CD4-positive, alpha-beta T cell (primary cell): ENCODE measurements at places on chromosomes 6 and 20.

GRCh38 chr6:54618572-54618971 is 228.0 kb upstream of the FAM83B start:
- H3K36me3 ChIP-seq, result no peaks in the 10 kb centered on the region
- no peaks in the 10 kb centered on the region for H3K4me1 ChIP-seq
- H3K4me3 ChIP-seq, result no peak overlapping the region
- no peak for DNase-seq
- H3K27ac ChIP-seq, result no peak overlapping the region

DNA sequence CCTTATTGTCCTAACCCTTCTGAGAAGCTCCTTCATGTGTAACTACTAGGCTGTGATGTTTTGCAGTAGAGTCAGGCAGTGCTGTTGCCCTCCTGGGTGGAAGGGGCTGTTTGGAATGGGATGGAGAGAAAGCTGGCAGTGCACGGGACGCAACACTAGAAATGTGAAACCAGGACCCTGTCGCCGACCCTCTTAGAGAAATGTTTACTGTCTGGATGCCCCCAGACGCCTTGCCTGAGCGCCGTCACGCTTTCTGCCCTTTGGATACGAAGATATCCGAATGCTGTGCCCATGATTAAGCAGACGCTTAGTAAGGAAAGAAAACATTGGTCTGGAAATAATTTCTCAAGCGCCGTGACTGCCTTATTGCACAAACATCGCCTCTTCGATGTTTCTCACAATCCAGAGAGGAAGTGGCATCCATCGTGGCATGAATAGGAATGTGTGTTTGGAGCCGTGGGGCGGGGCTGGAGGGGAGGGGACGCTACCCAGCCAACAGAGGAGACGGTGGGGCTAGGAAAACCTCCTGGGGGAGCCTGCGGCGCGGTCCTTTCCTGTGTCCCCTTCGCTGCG is 661 bp upstream of the PPP1R14C start:
- H3K4me3 ChIP-seq, result peak overlapping the region; percentile 16
- H3K36me3 ChIP-seq, result no peaks in the 10 kb centered on the region
- no peak overlapping the region for H3K27ac ChIP-seq
- no peak for DNase-seq
- H3K4me1 ChIP-seq, result peaks cover 16% of the 10 kb centered on the region

GRCh38 chr20:37362821-37363220 is 16.9 kb downstream of the SRC start:
- H3K4me1 ChIP-seq, result no peaks in the 10 kb centered on the region
- no peak overlapping the region for H3K4me3 ChIP-seq
- no peaks in the 10 kb centered on the region for H3K27me3 ChIP-seq
- DNase-seq, result no peak
- no peak overlapping the region for H3K27ac ChIP-seq

DNA sequence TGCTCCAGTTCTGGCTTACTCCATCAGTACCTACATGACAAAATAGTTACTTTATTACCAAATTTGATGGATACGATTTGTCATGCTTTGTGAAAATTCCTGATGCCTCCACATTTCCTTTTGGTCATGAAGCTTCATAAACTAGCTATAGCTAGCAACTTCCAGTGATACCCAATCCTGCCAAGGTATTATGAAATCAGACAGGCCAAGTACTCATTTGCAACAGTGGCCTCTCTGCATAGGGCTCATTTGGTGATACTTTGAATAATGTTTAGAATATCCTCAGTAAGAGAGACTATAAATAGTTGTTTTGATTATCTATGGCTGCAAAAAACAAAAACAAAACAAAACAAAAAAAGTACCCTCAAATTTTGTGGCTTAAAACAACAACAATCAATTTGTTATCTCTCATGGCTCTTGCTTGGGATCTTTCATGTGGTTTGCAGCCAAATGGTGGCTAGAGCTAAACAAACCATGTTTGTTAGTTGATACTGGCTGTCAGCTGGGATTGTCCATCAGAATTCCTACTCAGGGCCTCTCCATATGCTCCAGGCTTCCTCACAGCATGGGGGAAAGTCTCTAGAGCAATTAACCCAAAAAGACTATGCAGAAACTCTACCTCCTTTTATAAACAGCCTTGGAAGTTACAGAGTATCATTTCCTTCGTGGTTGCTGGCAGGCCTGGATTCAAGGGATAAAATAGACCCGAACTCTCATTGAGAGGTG is 10.1 kb upstream of the PRL start:
- H3K4me1 ChIP-seq, result no peaks in the 10 kb centered on the region
- no peak overlapping the region for H3K27ac ChIP-seq
- H3K36me3 ChIP-seq, result no peaks in the 10 kb centered on the region
- no peak overlapping the region for H3K4me3 ChIP-seq
- no peaks in the 10 kb centered on the region for H3K27me3 ChIP-seq
- DNase-seq, result no peak

DNA sequence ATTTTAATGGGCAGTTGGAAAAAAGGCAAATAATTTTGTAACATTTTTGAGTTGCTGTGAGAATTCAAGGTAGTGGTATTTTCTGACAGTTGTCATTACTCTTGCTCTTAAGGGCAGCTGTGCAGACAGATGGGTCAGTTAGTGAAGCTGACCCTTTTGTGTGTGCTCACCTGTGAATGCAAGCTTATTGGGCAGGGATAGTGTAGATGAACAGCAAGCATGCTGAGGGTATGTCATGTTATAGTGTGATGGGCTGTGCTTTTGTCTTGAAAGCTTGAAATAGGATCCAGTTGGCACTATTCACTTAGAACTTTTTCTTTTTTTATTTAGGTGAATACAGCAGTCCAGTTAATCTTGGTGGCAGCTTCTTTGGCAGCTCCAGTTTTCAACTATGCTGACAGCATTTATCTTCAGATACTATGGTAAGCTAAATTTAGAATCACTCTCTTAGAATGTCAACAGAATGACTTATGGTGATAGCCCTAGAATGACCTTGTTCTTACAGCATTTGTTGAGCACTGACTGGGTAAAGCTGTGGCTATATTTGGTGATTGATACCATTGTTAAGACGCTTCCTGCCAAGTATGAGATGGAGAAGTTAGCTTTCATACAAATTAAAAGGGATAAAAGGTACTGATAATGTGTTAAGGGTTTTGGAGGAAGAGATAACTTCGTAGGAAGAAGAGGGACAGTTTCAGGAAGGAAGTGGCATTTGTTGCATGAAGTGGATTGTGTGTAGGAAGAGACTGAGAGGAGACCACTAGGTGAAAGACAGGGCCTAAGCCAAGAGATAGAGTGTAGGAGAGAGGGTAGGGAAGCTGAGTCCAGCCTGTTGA is 19.5 kb downstream of the LRRN4 start:
- H3K4me3 ChIP-seq, result no peak overlapping the region
- no peak for DNase-seq
- no peaks in the 10 kb centered on the region for H3K27me3 ChIP-seq
- H3K36me3 ChIP-seq, result peaks cover 57% of the 10 kb centered on the region
- H3K4me1 ChIP-seq, result peaks cover 4% of the 10 kb centered on the region
- no peak overlapping the region for H3K27ac ChIP-seq

- no peak overlapping the region for H3K4me3 ChIP-seq
- no peaks in the 10 kb centered on the region for H3K36me3 ChIP-seq
- no peaks in the 10 kb centered on the region for H3K4me1 ChIP-seq
- no peak for DNase-seq
- peaks cover 5% of the 10 kb centered on the region for H3K27me3 ChIP-seq
Measured at GRCh38 chr6:52016915-52017748, 70.3 kb downstream of the PKHD1 start.

GRCh38 chr6:118971682-118972081 is 36.7 kb upstream of the MCM9 start:
- no peaks in the 10 kb centered on the region for H3K27me3 ChIP-seq
- no peak overlapping the region for H3K4me3 ChIP-seq
- H3K27ac ChIP-seq, result no peak overlapping the region
- DNase-seq, result no peak
- no peaks in the 10 kb centered on the region for H3K4me1 ChIP-seq

DNA sequence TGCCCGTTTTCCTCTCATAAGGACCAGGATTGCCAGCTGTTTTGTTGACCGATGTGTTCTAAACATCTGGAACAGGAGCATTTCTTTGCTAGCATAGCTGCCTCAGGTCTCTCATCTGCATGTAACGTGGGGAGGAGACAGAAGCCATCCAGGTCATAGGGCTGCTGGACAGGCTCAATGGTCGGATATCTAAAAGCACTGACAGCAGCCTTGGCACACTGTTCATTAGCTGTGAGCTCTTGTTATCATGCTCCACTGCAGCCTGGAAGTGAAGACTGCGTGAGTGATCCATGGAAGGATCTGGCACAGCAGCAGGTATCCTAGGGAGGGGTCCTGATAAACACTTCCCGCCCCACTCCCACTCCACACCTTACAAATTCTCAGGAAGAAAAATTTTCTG is 175.3 kb downstream of the LRFN2 start:
- no peak overlapping the region for H3K4me3 ChIP-seq
- no peak overlapping the region for H3K27ac ChIP-seq
- H3K27me3 ChIP-seq, result no peaks in the 10 kb centered on the region
- DNase-seq, result no peak
- H3K36me3 ChIP-seq, result no peaks in the 10 kb centered on the region

GRCh38 chr6:76644231-76644630 is 571.8 kb upstream of the IMPG1 start:
- no peaks in the 10 kb centered on the region for H3K4me1 ChIP-seq
- H3K36me3 ChIP-seq, result no peaks in the 10 kb centered on the region

- no peaks in the 10 kb centered on the region for H3K27me3 ChIP-seq
- no peak for DNase-seq
- peaks cover 54% of the 10 kb centered on the region for H3K36me3 ChIP-seq
Measured at GRCh38 chr6:134172020-134172705, 119.7 kb upstream of the SLC2A12 start.

- no peak for DNase-seq
- no peaks in the 10 kb centered on the region for H3K36me3 ChIP-seq
- no peaks in the 10 kb centered on the region for H3K4me1 ChIP-seq
- no peaks in the 10 kb centered on the region for H3K27me3 ChIP-seq
- no peak overlapping the region for H3K4me3 ChIP-seq
Measured at GRCh38 chr6:148324297-148324985, 18.2 kb upstream of the SASH1 start.

DNA sequence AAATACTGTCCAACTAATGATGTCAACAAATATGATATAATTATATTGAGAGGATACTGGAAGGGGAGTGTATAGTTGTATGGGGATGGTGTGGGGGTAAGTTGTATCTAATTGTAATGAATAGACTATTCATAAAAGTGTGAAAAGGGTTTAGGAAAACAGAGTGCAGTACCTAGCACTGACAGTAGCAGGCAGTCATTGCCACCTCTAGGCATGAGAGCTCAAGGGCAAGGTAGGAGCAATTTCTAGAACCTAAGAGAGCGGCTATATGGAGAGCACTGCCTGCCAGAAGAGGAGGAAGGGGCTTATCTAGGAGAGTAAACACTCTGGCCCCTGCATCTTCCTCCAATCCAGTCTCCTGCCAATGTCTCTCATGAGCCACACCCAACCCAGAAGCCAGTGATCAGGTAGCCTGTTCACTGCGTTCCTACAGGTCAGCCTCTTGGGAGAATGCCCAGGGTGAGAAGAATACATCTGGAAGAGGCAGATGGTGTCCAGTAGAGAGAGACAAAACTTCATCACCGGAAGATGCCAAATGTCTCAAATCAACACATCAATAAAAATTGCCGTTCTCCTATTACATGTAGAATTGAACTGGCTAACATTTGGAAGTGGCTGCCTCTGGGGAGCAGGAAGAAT is 200.0 kb downstream of the LY86 start:
- no peaks in the 10 kb centered on the region for H3K36me3 ChIP-seq
- DNase-seq, result no peak
- no peak overlapping the region for H3K27ac ChIP-seq
- no peaks in the 10 kb centered on the region for H3K4me1 ChIP-seq

DNA sequence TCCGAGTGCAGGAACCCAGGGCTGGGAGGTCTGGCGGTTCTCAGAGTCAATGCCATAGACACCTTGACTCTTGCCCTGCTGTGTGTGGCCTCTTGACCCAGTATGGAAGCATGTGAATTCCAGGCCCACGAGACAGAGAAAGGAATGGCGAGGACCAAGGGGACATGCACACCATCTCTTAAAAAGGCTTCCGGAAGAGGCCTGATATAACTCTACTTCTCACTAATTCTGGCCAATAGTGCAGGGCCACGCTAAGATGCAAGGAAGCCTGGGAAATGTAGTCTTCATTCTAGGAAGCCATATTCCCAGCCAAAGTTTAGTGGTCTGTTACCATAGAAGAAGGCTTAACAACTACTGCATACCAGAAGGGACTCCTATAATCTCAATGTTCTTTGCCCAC is 177.0 kb upstream of the KCNG1 start:
- H3K27ac ChIP-seq, result no peak overlapping the region
- no peaks in the 10 kb centered on the region for H3K4me1 ChIP-seq
- H3K27me3 ChIP-seq, result peaks cover 3% of the 10 kb centered on the region
- no peak for DNase-seq

GRCh38 chr6:31952140-31952805 is 6.4 kb downstream of the CFB start:
- peaks cover 4% of the 10 kb centered on the region for H3K4me1 ChIP-seq
- H3K4me3 ChIP-seq, result no peak overlapping the region
- DNase-seq, result peak; percentile 56
- H3K36me3 ChIP-seq, result peaks cover 53% of the 10 kb centered on the region
- H3K27ac ChIP-seq, result no peak overlapping the region

DNA sequence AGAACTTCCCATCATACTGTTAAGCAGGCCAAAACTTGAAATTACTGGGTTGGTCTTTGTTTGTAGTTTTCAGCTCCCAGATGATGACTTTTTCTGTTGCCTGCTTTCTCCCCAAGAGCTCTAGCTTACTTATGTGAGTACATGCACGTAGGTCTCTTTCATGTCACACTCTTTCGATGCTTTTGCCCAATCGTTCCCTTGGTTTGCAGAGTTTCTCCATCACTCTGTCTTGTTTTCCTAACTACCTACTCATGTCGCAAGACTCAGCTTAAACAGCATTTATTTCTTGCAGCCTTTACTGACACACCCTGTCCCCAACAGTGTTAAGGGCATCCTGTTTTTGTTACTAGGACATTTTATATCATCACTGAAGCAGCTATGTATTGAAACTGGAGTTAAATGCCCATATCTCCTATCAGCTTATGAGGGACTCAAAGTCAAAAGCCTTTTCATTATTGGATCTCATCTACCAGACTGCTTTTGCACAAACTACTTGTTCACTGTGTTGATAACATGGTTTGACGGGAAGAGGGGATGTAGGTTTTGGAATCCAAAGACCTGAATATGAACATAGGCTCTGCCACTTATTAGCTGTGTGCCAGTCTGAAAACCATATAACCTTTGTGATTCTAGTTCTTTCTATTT is 2.9 kb downstream of the ARG1 start:
- DNase-seq, result no peak
- no peaks in the 10 kb centered on the region for H3K4me1 ChIP-seq
- H3K36me3 ChIP-seq, result peaks cover 23% of the 10 kb centered on the region
- H3K27me3 ChIP-seq, result no peaks in the 10 kb centered on the region
- H3K4me3 ChIP-seq, result no peak overlapping the region

DNA sequence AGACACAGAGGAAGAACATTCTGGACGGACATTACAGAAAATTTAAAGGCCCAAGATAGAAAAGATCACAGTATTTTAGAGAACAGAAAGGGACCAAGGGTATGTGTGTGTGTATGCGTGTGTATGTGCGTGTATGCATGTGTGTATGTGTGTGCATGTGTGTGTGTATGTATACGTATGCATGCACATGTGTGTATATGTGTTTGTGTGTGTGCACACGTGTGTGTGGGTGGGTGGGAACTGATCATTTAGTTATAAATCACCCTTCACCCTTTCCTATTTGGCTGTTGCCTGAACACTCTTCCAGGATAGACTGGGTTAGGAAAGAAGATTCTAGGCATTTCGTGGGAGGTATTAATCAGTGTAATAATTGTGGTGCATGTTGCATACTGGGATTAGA is 634.4 kb downstream of the DHX35 start:
- no peak overlapping the region for H3K4me3 ChIP-seq
- H3K36me3 ChIP-seq, result no peaks in the 10 kb centered on the region
- H3K27ac ChIP-seq, result no peak overlapping the region
- no peak for DNase-seq
- no peaks in the 10 kb centered on the region for H3K4me1 ChIP-seq
- no peaks in the 10 kb centered on the region for H3K27me3 ChIP-seq
